ENCODE measurements at places on chromosomes 11 and 22.

DNA sequence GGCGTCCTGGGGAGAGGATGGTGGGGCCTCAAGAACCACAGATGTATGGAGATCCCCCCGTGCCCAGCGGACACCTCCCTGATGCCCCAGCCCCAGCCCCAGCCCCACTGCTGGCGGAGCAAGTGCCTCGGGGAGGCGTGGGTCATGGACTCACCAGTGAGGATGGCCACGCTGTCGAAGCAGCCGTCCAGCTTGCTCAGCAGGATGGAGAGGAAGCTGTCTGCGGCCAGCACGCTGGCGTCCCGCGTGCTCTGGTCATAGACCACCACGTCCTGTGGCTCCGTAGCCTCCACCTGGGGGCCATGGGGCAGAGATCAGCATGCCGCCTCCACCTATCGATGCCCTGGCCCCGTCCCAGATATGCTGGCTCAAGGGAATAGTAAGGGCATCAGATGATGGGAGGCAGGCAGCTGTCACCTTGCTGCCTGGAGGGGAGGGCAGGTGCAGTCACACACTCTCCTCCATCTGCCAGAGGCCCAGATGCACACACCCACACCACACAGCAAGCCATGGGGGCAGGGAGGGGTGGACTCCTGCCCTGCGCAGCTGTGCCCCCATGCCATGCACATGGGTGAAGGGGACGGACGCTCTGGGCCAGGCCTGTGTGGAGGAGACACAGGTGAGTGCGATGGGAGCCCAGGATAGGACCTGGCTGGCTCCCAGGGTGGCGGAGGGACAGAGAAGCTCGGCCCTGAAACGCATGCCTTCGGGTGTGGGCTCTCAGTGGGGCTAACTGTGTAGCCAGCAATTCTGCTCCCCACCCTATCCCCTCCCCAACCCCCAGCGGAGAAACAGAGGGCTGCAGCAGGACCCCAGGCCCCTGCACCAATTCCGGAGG lies 8.2 kb downstream of the DUSP8 start:
- no peak for DNase-seq

- no peak for DNase-seq
Observed at GRCh38 chr11:45517171-45517770, 148.2 kb downstream of the CHST1 start.

- DNase-seq, result no peak
Observed at GRCh38 chr22:50611341-50612060, 10.9 kb downstream of the MAPK8IP2 start.

GRCh38 chr11:3126901-3127691 lies 38.0 kb downstream of the OSBPL5 start:
- no peak for DNase-seq

- no peak for DNase-seq
Observed at GRCh38 chr11:78350091-78350645, 67.5 kb downstream of the GAB2 start.

- no peak for DNase-seq
Observed at GRCh38 chr11:3123761-3124733, 41.1 kb downstream of the OSBPL5 start.

DNA sequence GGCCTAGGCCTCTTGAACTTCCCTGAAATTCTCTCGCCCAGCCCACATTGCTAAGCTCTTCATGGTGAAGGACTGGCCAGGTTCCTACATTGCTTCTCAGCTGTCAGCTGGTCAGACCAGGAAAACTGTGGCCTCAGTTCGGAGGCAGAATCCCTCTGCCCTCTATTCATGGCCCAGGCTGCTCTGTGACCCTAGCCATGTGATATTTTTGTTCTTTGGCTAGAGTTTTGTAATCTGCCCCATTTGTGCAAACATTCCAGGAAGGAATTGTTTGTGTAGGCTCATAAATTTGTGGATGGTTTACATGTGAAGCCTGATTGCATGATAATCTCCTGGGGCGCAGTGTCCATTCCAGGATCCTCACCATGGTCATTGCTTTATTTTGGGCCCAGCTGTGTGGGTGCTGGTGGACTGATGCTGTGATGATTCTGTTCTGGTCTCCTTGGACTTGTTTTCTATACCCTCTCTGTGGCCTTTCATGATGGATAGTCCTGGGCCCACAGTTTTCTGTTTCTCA lies 149.1 kb upstream of the E2F8 start:
- no peak for DNase-seq

DNA sequence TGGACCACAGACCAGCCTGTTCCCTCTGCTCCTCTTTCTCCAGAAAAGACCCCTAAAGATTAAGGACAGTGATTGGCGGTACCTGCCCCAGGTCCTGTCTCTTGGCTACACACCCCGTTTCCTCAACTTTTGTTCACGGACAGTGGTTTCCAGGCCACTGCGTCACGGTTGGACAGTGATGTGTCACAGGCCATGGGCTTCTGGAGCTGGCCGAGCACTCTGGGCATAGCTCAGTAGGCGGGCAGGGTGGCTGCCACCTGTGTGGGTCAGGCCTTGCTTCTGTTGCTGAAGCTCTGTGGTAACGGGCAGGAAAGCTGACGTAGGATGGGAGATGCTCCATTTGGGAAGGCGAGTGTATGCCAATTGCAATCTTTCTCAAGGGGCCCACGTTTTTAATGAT lies 13.6 kb downstream of the TUB start:
- DNase-seq, result no peak

GRCh38 chr11:102926517-102926916 lies 29.0 kb downstream of the MMP13 start:
- no peak for DNase-seq

GRCh38 chr22:16970446-16970845 lies 37.6 kb downstream of the GAB4 start:
- DNase-seq, result no peak

DNA sequence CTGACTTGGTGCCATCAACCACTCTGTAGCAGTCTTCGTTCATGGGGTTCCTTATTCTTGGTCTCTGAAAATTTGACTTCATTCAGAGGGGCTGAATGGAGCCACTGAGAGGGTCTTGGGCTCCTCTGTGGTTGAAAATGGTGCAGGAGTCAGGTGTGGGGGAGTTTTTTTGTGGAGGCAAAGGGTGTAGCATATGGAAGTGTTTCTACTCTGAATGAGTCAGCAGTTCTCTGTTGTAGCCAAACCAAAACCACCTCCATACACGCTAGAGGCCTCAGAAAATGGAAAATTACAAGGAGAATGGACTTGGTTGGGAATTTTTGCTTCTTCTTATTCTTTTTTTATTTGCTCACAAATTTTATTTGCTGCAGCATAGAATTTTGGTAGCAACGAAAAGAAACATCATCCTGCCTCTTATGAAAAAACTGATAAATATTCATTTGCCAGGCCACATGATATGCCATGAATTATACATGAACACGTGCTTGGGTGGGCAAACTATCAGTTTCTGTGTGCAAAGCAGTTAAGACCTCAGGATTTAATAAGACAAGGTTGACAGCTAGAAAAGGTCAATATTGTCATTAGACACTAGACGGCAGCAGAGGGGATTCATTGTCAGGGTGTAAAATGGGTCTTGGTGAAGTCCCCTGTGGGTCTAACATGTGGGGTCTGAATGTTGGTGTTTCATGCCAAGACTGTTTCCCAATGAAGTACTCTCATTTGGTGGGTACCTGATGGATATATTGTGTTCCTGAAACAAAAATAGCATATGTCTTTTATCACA lies 111.7 kb downstream of the MYO18B start:
- no peak for DNase-seq

- no peak for DNase-seq
Observed at GRCh38 chr11:104823657-104824056, 74.6 kb downstream of the CASP12 start.

DNA sequence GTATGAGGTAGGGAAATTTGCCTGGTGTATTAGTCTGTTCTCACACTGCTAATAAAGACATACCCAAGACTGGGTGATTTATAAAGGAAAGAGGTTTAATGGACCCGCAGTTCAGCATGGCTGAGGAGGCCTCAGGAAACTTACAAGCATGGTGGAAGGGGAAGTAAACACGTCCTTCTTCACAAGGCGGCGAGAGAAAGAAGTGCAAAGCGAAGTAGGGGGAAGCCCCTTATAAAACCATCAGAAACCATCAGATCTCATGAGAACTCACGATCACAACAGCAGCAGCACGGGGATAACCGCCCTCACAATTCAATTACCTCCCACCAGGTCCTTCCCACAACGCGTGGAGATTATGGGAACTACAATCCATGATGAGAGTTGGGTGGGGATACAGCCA lies 12.0 kb upstream of the RFPL2 start:
- DNase-seq, result no peak

- no peak for DNase-seq
Observed at GRCh38 chr22:37731804-37732471, 35.1 kb downstream of the TRIOBP start.

DNA sequence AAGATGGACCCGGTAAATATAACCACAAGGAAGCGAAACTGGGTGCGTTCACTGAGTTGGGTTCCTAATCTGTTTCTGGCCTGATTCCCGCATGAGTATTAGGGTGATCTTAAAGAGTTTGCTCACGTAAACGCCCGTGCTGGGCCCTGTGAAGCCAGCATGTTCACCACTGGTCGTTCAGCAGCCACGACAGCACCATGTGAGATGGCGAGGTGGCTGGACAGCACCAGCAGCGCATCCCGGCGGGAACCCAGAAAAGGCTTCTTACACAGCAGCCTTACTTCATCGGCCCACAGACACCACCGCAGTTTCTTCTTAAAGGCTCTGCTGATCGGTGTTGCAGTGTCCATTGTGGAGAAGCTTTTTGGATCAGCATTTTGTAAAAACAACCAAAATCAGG lies 74.4 kb downstream of the NCAPD3 start:
- no peak for DNase-seq

GRCh38 chr11:124633355-124633754 lies 10.7 kb downstream of the TBRG1 start:
- DNase-seq, result no peak

DNA sequence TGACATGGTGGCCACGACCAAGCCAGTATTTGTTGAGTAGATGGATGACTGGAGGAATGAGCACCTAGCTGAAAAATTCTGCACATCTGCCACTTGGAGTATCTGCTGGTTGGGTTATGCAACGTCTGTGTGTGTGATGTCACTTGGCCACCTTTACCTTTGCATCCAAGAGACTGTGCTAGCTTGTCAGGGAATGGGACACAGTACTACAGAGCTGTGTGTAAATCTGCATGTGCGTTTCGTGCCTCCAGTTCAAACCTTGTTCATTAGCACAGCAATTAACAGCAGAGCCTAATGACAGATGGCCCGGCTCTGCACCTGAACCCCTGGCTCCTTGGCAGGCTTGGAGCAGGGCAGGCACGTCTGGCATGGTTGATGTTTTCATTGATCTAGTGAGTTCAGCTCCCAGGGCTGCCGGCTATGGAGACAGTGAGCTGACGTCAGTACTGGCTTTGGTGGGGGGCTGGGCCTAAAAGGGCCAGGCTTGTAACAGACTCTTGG lies 188.4 kb upstream of the NAV2 start:
- DNase-seq, result no peak

GRCh38 chr22:46292732-46293131 lies 3.9 kb upstream of the GTSE1 start:
- no peak for DNase-seq

- DNase-seq, result no peak
Observed at GRCh38 chr22:46780453-46780852, 18.0 kb downstream of the TBC1D22A start.

GRCh38 chr22:39503630-39504029 lies 1.5 kb downstream of the MIEF1 start:
- no peak for DNase-seq

DNA sequence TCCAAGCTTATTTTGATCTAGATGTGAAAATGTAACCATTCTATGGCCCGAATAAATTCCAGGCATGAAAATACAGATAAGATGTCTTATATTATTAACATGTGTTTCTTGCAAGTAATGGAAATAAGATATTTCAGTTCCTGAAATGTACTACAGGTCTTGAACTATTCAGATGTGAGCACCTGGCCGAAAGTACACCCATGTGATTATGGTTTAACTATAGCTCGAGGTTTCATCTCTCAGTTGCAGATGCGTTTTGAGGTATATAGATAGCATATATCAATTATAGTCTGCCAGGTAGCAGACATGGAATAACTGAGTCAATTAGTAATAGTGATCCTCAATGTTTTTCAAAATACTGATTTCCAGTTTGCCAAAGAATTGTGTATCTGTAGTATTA lies 68.3 kb downstream of the DDIAS start:
- peak; percentile 93 for DNase-seq

DNA sequence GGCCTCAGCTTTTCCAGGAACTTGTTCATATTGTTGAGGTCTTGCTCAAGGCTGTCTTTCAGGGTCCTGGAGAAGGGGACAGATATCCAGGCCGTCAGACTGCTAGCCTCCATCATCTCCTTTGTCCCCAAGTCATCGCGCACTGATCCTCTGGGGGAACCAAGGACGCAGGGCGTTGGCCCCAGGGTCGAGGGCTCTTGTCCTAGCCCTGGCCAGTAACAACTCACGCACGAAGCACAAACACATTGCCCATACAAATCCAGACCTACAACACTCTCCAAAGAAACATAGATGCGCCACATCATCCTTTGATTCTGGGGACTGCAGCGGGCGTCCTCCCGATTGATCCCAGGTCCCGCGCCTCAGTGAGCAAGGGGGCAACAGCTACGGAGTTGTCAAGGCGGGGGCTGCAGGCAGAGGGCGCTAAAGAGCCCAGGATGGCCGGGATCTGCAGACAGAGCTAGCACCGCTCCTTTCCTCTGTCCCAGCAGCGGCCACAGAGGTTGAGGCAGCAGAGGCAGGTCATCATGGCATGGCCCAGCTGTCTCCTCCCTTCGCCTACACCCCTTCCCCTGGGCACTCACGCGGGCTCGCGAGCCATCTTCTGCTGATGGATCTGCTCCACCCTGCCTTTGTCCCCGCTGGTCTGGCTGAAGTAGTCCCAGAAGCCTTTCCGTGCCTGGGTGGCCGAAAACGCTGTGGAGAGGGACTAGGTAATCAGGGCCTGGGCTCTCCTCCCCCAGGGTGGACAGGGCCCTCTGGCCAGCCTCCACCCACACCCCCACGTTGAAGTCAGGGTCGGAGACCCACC lies 472 bp downstream of the APOA5 start:
- no peak for DNase-seq

DNA sequence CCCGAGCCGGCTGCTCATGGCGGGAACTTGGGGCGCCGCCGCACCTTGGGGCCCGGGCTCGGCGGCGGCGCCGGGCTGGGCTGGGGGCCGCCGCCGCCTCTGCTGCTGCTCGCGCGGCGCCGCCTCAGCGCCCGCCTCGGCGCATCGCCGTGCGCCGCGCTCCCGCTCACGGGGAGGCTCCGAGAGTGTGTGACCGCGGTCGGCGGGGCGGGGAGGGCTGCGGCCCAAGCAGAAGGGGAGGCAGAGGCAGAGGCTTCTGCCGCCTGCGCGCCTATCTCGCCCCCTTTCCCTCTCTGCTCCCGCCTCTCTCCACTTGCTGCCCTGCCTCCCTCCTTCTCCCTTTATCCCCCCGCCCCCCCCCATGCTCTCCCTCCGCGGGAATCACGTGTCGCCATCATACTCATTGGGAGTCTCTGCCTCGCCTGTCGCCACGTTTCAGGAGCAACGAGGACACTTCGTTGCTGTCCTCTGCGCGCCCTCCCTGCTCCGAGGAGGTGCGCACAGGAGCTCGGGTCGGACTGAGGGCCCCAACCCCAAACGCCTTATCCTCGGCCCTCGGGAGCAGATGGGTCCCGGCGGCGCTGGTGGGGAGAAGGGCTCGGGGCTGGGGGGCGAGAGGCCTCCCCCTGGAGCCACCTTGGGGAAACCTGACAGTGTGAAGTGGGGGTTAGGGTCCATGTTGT lies at the start of gene GUCY1A2:
GUCY1A2 (minus strand) TSS at position 258 of the 683 bp plus-strand sequence. CDS start 421 bp downstream, outside the sequence.
- no peak for DNase-seq

Data from GM12864 (cell line).